ENCODE measurements at places on chromosomes 5 and 9.

- DNase-seq = no peak
These were observed 54.9 kb downstream of the RICTOR start for GRCh38 chr5:39019254-39019653.

GRCh38 chr9:128073253-128073886 lies 5.3 kb downstream of the SLC25A25 start:
- DNase-seq = no peak

- no peak for DNase-seq
These were observed 47.7 kb downstream of the HMCN2 start for GRCh38 chr9:130313103-130313858.

DNA sequence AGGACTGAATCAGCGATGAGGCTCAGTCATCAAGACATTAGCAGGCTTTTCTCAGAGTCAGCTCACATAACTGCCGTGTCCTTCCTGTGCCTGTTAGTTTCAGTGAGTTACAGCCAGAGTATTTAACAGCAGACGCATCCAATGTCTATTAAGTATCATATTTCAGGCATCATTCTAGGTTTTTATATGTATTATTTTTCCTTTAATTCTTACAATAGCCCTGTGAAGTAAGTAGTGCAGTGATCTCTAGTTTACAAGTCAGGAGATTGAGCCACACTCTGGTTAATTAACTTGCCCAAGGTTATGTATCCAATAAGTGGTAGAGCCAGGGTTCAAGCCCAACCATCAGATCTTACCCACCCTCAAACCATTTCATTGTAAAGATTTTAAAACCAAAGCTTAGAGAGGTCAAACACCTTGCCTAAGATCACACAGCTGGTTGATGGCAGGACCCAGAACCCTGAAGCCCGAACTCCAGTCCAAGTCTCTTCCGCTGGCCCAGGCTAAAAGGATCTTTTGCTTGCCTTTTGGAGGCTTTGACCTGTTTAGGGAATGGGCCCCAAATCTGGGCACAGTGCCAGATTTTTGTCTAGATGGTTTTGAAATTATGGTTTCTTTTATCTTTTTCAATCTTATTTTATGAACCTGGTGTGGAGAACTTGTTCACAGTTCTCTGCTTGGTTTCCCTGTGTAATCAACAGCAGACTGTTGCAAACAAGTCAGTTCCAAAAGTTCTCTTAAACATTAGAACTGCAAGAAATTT lies 261.2 kb upstream of the CLINT1 start:
- no peak for DNase-seq

DNA sequence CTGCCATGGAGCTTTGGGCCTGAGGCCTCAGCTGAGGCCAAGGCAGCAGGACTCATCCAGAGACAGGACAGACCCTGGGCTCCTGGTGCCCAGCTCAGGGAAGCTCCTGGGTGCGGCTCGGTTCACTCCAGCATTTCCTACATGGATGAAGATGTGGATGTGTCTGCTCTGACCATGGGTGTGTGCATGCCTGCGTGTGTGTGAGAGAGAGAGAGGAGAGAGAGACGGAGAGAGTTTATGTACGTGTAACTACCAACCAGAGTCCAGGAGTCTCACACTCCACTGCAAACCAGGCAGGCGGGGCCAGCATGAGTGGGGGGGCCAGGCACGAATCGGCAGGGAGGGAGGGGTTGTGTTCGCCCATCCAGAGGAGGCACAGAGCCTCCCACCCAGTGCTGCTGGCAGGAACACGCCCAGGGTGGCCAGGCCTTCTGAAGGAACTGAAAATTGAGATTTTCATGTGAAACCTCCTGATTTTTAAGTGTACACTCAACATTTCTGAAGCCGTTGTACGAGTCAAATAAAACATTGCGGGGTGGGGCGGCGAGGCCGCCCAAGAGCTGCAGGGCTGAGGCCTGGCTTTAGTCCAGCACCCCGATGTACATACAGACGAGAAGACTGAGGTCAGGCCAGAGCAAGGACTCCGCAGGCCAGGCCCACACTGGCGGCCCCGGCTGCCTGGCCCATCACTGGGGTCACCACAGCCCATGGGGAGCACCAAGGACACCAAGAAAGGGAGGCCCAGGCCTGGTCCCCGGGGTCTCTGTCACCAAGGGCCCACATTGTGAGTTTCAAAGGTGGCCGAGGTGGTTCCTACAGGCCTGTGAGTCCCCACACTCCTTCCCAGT lies 88.7 kb downstream of the ADAMTS2 start:
- no peak for DNase-seq

DNA sequence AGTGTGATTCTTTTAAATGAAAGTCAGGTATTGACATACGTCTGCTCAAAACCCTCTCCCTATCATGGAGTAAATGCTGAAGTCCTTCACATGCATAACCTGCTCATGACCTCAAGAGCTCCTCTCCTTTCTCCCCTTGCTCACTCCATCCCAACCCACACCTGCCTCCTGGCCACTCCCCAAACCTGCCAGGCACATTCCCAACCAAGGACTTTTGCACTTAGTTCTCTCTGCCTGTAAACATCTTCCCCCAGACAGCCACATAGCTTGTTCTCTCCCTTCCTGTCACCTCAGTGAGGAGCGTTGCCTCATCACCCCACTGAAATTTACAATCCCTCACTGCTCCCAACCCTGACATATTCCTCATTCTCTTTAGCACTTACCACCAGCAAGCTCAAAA lies 8.7 kb downstream of the SETD9 start:
- DNase-seq = no peak
